ENCODE measurements at places on chromosomes 6 and 20.

DNA sequence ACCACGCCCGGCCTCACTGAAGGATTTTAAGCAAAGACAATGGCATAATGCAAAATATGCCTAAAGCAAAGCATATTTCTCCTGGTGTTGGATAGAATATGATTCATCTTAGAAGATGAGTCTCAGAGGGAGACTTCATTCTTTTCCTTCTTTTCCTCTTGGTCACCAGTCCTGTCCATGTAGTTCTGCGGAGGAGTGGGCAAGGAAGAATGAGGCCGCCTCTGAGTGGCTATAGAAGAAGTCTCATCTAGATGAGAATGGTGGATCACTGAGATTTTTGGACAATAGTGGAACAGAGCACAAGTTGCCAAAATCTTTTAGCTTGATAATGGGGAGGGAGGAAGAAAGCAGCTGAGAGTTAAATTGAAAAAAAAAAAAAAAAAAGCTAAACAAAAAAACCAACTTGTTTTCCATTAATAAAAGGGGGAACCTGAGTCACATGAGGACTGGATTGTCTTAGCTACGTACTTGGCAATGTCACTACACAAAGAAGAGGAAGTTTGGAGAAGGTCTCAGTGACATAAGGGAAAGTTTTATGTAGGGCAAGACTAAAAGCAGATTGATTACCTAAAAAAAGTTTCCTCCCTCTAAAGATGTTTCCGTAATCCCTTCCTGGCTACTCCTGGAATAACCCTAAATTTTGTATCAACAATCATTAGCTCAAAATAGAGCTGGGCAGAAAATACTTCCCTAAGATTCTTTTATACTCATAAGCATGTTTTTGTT, 6.0 kb downstream of the CD83 start:
- DNase-seq = no peak

- DNase-seq = no peak
Observed at GRCh38 chr6:151340219-151340978, 51.0 kb downstream of the ZBTB2 start.

DNA sequence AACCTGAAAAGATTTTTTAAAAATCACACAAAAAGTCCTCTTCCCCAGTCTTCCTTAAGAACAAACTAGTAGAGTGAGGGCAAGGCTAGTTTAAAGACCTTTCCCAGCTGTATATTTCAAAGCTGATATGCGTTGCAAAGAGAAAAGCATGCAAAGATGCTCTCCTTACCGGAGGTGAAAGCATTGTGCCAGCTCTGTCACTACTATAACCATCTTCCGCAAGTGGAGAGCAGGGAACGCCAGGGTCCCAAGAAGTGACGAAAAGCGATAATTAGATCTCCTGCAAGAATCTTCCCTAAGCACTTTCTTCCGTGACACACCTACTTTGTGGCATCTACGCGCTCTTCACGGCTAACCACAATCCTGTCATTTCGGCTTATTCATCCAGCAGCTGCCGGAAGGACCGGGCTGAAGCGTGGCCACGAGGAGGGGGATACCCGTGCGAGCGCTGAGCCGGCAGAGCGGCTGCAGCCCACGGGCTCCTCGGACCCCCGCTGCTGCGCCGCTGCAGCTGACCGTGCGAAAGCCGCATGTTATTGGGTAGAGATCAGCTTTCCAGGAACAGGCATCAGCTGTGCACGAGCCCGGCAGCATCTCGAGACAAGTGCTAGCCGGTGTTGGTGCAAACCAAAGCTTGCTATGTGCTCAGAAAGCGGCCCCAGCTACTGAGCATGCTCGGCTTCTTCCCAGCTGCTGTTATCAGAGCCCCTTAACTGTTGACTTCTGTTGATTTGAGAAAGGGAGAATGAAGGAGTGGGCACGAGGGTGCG, 57.2 kb upstream of the ARHGAP18 start:
- no peak for DNase-seq

- DNase-seq = no peak
Observed at GRCh38 chr6:87756858-87757257, 54.8 kb upstream of the AKIRIN2 start.

DNA sequence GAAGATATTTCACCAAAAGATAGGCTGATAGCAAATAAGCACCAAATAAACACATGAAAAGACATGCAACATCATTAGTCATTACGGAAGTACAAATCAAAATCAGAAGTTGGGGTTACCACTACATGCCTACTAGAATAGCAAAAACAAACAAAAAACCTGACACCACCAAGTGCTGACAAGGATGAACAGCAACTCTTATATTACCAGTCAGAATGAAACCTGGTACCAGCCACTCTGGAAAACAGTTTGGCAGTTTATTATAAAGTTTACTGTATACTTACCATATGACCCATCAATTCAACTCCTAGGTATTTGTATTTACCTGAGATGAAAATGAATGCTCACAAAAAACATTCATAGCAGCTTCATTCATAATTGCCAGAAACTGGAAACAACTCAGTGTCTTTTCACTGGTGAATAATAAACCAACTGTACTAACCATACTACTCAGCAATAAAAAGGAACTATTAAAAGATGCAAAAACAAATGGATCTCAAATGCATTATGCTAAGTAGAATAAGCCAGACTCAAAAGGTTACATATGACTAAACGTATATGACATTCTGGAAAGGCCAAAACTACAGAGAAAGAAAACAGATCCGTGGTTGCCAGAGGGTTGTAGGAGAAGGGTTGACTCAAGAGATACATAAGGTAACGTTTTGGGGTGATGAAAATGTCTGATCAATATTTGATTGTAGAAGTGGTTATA, 33.0 kb downstream of the NUP153 start:
- no peak for DNase-seq

- no peak for DNase-seq
Observed at GRCh38 chr20:56032251-56032650, 26.9 kb upstream of the CBLN4 start.

- DNase-seq = no peak
Observed at GRCh38 chr6:14092838-14093789, 24.5 kb upstream of the CD83 start.

DNA sequence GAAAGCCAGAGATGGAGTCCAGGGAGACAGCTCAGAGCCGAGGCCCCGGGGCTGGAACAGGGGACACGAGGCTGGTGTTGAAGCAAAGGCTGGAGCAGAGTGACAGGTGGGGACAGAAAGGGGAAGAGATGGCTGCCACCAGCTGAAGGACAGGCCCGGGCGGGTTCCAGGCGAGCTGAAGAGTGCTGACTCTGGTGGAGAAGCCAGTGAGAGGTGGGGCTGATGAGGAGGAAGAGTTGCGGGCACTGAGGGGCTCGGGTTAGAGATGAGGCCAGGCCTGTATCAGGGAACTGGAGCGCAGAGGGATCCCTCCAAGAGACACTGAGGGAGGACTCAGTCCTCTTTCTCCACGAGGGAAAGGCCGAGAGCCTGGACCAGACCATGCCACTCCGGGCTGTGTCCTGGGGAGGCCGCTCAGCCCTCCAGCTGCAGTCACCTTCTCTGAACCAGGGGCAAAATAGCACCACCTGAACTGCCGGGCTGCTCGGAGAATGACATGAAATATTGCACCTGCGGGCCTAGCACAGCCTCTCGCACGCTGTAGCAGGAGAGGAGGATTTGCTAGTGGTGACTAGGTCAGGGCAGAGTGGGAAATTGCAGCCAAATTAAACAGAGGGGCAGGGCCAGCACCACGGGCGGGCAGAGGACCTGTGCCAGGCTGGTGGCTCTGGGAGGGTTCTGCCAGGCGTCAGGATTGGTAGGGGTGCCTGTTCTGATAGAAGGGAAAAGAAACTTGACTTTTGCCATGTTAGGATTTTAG, 175.9 kb downstream of the ZDHHC14 start:
- DNase-seq = no peak

- DNase-seq = no peak
Observed at GRCh38 chr20:11917663-11918062, at the start of gene BTBD3. Gene BTBD3, plus strand, starts transcription at chr20:11917893. Its CDS starts 383 bp downstream, at chr20:11918276.

- no peak for DNase-seq
Observed at GRCh38 chr6:62516291-62517141, 230.5 kb upstream of the KHDRBS2 start.
